ENCODE measurements at places on chromosomes 12 and 14.

DNA sequence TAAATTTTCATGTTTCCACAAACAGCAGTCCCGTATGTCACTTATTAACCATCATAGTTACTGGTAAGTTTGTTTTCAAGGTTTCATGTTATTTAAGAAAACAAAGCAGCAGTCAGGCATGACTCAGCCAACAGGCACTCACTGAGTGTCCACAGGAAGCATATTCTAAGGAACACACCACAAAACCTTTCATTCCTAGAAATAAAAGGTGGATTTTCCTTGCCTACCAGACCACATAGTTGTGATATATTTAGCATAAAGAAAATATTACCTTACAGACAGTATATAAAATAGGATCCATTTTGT lies 143.3 kb upstream of the AVPR1A start:
- no peaks in the 10 kb centered on the region for H3K36me3 ChIP-seq
- H3K4me1 ChIP-seq = no peaks in the 10 kb centered on the region
- no peak overlapping the region for H3K27ac ChIP-seq
- H3K27me3 ChIP-seq = no peaks in the 10 kb centered on the region

GRCh38 chr12:101746661-101747060 lies 7.4 kb upstream of the SYCP3 start:
- H3K27ac ChIP-seq = peak overlapping the region; percentile 66
- DNase-seq = no peak
- peaks cover 34% of the 10 kb centered on the region for H3K36me3 ChIP-seq
- H3K4me3 ChIP-seq = no peak overlapping the region
- H3K27me3 ChIP-seq = no peaks in the 10 kb centered on the region
- peaks cover 16% of the 10 kb centered on the region for H3K4me1 ChIP-seq

- H3K27me3 ChIP-seq = no peaks in the 10 kb centered on the region
- H3K4me3 ChIP-seq = no peak overlapping the region
- H3K36me3 ChIP-seq = no peaks in the 10 kb centered on the region
- H3K4me1 ChIP-seq = no peaks in the 10 kb centered on the region
These were observed 692.3 kb downstream of the C12orf50 start for GRCh38 chr12:87336814-87337336.

DNA sequence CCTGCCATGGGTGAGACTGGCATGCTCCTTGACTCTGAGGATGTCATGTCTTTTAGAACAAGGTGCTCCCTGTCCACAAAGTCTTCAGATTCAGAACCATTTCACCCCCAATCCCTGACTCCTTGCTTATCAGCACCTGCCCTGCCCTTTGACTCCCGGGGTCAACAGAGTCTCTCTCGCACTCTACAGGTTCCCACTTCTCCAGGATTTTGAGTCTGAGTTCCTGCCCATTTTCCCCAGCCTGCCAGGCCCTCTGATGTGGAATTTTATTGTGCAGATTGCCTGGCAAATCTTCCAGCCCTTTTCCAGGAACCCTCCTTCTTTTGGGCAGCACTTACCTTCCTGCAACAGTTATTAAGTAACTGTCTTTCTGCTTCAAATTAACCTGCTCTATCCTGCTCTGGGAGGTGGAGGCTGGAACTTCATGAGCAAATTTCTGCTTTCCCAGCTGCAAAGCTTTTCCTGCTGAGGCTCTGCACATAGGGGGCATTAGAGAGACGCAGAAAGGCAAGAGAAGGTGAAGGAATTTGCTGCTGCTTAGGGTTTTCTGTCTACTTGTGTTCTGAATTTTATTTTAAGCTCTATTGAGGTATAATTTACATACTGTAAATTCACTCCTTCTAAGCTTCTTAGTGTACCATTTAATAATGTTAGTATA lies 259.1 kb downstream of the PCNX1 start:
- no peak overlapping the region for H3K27ac ChIP-seq
- peaks cover 16% of the 10 kb centered on the region for H3K27me3 ChIP-seq
- H3K36me3 ChIP-seq = peaks cover 3% of the 10 kb centered on the region
- no peak overlapping the region for H3K4me3 ChIP-seq

DNA sequence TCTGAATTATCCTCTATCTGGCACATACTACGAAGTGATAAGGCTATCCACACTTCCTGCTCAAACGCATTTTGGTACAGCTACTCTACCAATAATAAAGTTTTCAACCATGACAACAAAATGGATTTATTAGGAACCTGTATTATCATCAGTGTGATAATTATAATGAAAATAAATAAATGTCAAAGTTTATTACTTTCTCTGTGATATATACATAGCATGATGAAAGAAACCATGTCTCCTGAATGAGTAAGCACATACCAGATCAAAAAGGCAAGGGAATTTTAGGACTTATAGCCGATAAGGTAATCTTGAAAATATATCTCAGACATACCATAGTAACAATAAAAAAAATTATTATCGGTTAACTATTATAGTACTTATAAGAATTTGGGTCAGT lies 61.1 kb downstream of the CPNE8 start:
- H3K27ac ChIP-seq = no peak overlapping the region
- H3K36me3 ChIP-seq = no peaks in the 10 kb centered on the region

DNA sequence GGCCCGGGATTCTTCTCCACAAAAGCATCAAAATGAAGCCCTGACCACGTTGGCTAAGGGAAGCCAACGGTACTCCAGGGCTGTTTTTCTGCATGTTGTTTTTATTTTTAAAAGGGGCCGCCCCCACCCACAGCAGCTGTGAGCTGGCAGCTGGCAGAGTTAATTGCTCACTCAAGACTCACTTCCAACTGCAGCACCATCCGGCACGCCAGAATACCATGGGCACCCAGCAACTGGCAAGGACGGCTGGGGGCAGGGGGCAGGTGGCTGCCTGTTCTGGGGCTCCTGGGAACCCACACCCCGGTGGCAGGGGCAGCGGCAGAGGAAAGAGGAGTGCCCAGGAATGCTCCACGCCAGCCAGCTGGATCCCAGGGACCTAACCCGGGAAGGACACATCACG lies 44.3 kb downstream of the NCOR2 start:
- H3K36me3 ChIP-seq = peaks cover 3% of the 10 kb centered on the region
- no peak overlapping the region for H3K4me3 ChIP-seq
- DNase-seq = no peak
- H3K27ac ChIP-seq = no peak overlapping the region

- H3K4me3 ChIP-seq = no peak overlapping the region
- H3K36me3 ChIP-seq = no peaks in the 10 kb centered on the region
- no peak overlapping the region for H3K27ac ChIP-seq
- no peaks in the 10 kb centered on the region for H3K4me1 ChIP-seq
- H3K27me3 ChIP-seq = peaks cover 45% of the 10 kb centered on the region
These were observed 47.4 kb downstream of the SLC38A4 start for GRCh38 chr12:46778415-46778814.

- no peak for DNase-seq
- H3K27me3 ChIP-seq = no peaks in the 10 kb centered on the region
- H3K27ac ChIP-seq = peak overlapping the region; percentile 42
- H3K36me3 ChIP-seq = no peaks in the 10 kb centered on the region
- H3K4me3 ChIP-seq = no peak overlapping the region
These were observed 90.1 kb upstream of the KCNA1 start for GRCh38 chr12:4819654-4820053.

DNA sequence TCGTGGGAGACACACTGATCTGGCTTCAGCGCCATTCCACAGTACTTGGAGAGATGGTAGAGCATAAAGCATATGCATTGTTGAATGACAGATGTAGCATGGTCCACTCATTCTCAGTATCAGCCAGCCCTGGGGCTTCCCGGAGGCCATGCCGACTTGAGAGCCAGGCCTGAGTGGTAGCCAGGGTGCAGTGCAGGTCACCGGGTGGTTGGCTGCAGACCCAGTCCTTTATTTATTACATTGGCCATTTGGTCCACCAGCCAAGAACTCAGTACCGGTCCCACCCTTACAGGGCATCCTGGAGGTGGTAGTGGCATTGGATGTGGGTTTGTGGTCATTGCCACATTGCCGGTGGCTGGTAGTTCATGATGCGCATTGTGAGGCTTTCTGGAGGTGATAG lies 121.6 kb upstream of the RTL1 start:
- no peaks in the 10 kb centered on the region for H3K4me1 ChIP-seq
- no peak for DNase-seq
- no peak overlapping the region for H3K4me3 ChIP-seq

- no peak overlapping the region for H3K27ac ChIP-seq
- H3K27me3 ChIP-seq = no peaks in the 10 kb centered on the region
These were observed 22.0 kb downstream of the EGLN3 start for GRCh38 chr14:33928895-33929294.

DNA sequence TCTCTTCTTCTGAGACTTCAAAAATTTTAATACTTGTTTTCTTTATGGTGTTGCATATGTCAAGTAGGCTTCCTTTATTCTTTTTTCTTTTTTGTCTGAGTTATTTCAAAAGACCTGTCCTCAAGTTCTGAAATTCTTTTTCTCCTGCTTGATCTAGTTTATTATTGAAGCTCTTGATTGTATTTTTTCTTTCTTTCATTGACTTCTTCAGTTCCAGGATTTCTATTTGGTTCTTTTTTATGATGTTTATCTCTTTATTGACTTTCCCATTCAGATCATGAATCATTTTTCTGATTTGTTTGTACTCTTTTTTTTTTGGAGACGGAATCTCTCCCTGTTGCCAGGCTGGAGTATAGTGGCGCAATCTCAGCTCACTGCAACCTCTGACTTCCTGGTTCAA lies 34.1 kb downstream of the IFT43 start:
- no peak overlapping the region for H3K4me3 ChIP-seq
- H3K27me3 ChIP-seq = no peaks in the 10 kb centered on the region
- H3K36me3 ChIP-seq = peaks cover 3% of the 10 kb centered on the region
- peaks cover 4% of the 10 kb centered on the region for H3K4me1 ChIP-seq
- H3K27ac ChIP-seq = no peak overlapping the region

DNA sequence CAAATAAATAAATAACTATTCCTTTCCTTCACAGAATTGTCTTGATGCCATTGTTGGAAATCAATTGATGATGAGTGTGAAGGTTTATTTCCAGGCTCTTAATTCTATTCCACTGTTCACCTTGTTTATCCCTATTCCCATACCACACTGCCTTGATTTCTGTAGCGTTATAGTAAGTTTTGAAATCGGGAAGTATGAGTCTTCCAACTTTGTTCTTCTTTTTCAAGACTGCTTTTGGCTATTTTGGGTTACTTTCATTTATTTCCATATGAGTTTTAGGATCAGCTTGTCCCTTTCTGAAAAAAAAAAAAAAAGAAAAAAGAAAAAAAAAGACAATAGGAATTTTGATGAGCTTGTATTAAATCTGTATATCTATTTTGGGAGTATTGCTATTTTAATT lies 9.3 kb upstream of the CDK2AP1 start:
- no peak overlapping the region for H3K27ac ChIP-seq
- H3K27me3 ChIP-seq = no peaks in the 10 kb centered on the region
- no peak overlapping the region for H3K4me3 ChIP-seq
- no peaks in the 10 kb centered on the region for H3K4me1 ChIP-seq
- no peak for DNase-seq

GRCh38 chr14:71555654-71556559 lies 376.3 kb upstream of the RGS6 start:
- H3K4me1 ChIP-seq = peaks cover 43% of the 10 kb centered on the region
- H3K27me3 ChIP-seq = no peaks in the 10 kb centered on the region
- H3K36me3 ChIP-seq = peaks cover 5% of the 10 kb centered on the region
- peak overlapping the region; percentile 71 for H3K4me3 ChIP-seq

GRCh38 chr12:46710125-46710743 lies 115.6 kb downstream of the SLC38A4 start:
- no peak overlapping the region for H3K4me3 ChIP-seq
- H3K4me1 ChIP-seq = no peaks in the 10 kb centered on the region
- no peak for DNase-seq
- peaks cover 15% of the 10 kb centered on the region for H3K27me3 ChIP-seq
- no peak overlapping the region for H3K27ac ChIP-seq

- H3K27ac ChIP-seq = no peak within 1 kb of the TSS
- H3K36me3 ChIP-seq = peaks cover 3% of the 10 kb centered on the region
- DNase-seq = peak; percentile 20
- peak within 1 kb of the TSS; percentile 80 for H3K4me3 ChIP-seq
- H3K4me1 ChIP-seq = peaks cover 14% of the 10 kb centered on the region
These were observed at the start of gene DTX1 for GRCh38 chr12:113056631-113057488. DTX1 (plus strand) TSS chr12:113056730; CDS start chr12:113058193, 1,463 bp downstream.

DNA sequence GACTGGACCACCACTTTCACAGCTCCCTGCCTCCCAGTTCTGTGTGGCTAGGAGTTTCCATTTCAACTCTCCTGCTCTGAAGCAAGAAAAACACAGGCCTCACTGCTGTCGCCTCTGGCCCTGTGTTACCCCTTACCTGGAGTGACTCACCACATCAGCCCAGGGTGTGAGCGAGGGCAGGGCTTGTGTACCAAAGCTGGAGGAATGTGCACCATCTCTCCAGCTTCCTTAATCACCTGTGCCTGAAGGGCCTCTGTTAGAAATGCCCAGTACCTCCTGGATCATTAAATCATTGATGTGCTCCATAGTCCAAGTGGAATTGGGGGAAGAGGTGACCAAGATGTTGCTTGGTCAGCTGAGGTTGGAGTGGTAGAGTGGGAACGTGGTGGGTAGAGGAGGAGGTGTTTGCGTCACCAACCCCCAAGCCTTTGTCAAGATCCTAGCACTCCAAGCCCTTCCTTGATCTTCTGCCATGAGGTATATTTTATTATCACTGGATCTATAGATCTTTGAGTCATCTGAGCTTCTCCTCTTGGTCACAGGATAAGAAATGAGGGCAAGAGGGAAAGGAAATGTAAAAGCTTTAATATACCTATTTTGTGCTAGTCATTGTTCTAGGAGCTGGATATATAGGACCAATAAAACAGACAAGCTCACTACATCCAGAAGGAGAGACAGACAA lies 51.3 kb downstream of the SSPN start:
- no peak for DNase-seq
- no peak overlapping the region for H3K27ac ChIP-seq
- no peak overlapping the region for H3K4me3 ChIP-seq
- peaks cover 23% of the 10 kb centered on the region for H3K27me3 ChIP-seq
- H3K36me3 ChIP-seq = no peaks in the 10 kb centered on the region
- H3K4me1 ChIP-seq = no peaks in the 10 kb centered on the region

GRCh38 chr14:105469456-105470349 lies 4.9 kb upstream of the CRIP2 start:
- H3K36me3 ChIP-seq = peaks cover 5% of the 10 kb centered on the region
- no peak overlapping the region for H3K27ac ChIP-seq
- no peak overlapping the region for H3K4me3 ChIP-seq
- no peaks in the 10 kb centered on the region for H3K4me1 ChIP-seq
- DNase-seq = no peak

- no peak overlapping the region for H3K27ac ChIP-seq
- H3K4me1 ChIP-seq = no peaks in the 10 kb centered on the region
- H3K27me3 ChIP-seq = no peaks in the 10 kb centered on the region
- no peak overlapping the region for H3K4me3 ChIP-seq
- H3K36me3 ChIP-seq = no peaks in the 10 kb centered on the region
These were observed 131.0 kb upstream of the LMNTD1 start for GRCh38 chr12:25684070-25684469.

- DNase-seq = no peak
- H3K4me1 ChIP-seq = peaks cover 4% of the 10 kb centered on the region
- no peaks in the 10 kb centered on the region for H3K36me3 ChIP-seq
- H3K27ac ChIP-seq = no peak overlapping the region
These were observed 765 bp upstream of the NFYB start for GRCh38 chr12:104138797-104139152.

Measured in effector memory CD8-positive, alpha-beta T cell (primary cell).